Stimulated activated CD8-positive, alpha-beta memory T cell treated with anti-CD3 and anti-CD28 coated beads, Interleukin-4, amount 100 ng/mL, for 1 hour (primary cell): ENCODE measurements at places on chromosomes 5 and 9.

GRCh38 chr9:128168731-128169308, 8.8 kb downstream of the BBLN start:
- no peak for DNase-seq

- no peak for DNase-seq
Observed at GRCh38 chr9:90821697-90822096, 20.1 kb downstream of the SYK start.

GRCh38 chr9:134161647-134162046, 2.7 kb downstream of the RNU6ATAC start:
- DNase-seq: no peak

DNA sequence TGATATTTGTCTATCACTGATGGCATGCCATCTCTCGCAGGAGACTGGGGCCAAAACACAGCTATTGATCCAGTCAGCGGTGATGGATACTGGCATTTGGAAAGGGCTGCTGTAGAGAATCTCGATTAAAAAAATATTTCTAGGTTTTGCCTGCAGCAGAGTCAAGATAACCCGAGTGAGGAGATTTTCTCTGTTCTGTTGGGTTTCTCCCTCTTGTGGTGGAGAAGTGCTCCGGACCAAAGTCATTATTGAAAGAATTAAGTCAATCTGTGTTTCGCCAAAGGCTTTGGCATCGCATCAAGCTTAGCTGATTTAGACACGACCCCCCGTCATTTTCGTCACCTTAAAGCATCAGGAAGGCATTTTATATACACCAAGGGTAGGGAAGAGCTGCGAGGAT, 97.1 kb upstream of the IRX2 start:
- no peak for DNase-seq

DNA sequence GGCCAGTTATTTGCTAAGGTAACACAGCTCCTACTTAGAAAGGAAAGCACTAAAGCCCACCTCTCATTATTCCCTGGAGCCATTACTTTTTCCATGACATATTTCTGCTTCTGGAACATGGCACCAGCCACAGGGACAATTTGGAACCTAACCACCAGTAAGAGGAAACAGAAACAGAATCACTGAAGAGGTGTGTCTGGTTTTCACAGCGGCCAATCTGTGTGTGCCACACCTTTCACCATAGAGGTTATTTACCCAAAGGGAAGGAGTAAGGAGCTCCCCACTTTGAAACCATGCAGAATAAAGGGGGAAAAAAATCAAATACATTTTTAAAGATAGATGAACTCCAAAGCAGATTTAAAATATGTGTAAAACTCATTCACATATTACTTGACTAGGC, 21.1 kb downstream of the PRUNE2 start:
- DNase-seq: no peak

- DNase-seq: no peak
Observed at GRCh38 chr5:112630246-112631009, 107.3 kb upstream of the APC start.

GRCh38 chr9:113876151-113876992, at the start of gene ZNF618:
Gene ZNF618 (plus strand): TSS chr9:113876309. CDS start chr9:113876381, 72 bp downstream.
- DNase-seq: no peak

- DNase-seq: no peak
Observed at GRCh38 chr9:110842169-110842568, 173.6 kb downstream of the MUSK start.

- DNase-seq: no peak
Observed at GRCh38 chr9:8262625-8263622, 463.3 kb upstream of the DMAC1 start.

DNA sequence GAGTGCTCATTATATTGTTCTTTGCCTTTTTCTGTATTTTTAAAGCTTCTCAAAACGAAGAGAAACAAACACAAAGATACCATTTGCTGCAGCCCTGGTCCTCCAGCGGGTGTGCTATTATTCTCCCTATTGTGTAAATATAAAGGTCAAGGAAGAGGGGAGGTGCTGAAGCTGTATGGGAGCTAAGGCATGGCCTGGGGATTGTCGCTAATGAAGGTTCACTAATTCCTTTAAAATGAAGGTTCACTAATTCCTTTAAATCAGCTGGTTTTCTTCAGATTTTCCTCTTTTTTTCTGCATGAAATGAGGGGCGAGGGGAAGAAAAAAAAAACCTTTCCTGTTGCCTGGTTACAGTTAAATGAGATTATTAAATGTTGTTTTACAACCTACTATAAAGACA, 74.5 kb upstream of the MAP1B start:
- no peak for DNase-seq

GRCh38 chr5:160441311-160441781, 19.7 kb downstream of the PTTG1 start:
- no peak for DNase-seq

DNA sequence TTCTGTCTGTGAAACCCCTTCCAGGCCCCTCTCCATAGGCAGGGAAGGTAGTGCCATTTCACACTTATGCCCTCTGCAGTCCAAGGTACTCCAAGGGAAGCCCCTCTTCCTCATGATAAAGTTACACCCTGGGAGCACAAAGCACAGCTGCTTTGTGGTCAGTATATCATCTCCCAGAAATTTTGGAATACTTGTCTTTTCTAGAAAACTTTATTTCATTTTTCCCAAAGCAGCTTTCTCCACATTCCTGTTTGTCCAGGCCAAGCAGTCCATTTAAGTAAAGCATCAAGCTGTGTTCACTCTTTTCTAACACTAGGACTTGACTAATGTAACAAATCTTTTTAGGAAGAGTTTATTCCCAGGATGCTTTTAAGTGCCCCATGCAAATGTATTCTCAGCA, 371.8 kb upstream of the RGMB start:
- no peak for DNase-seq

DNA sequence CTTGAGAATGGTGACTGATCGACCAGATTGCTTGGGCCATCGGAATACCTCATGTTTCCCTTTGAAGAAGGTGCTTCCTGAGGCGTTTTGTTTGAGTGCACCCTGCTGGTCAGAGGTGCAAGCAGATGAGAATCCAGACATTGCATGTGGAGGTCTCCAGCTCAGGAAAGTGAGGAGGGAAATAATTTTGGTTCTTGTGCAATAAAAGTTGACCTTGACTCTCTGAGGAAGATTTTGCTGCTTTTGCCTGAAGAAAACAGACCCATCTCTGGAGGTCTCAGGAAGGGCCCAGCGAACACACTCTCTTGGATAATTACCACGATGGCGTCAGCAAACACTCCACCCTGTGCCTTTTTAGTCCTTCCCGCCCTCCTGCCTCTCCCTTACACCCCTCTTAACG, 69.7 kb downstream of the GRAMD2B start:
- no peak for DNase-seq

GRCh38 chr5:142357469-142358090, 32.8 kb upstream of the SPRY4 start:
- DNase-seq: no peak

- DNase-seq: no peak
Observed at GRCh38 chr5:101943784-101944183, 352.3 kb downstream of the SLCO4C1 start.

GRCh38 chr5:169126481-169127021, 174.4 kb downstream of the SLIT3 start:
- no peak for DNase-seq

- no peak for DNase-seq
Observed at GRCh38 chr5:19986031-19986619, 1.9 kb downstream of the CDH18 start.

DNA sequence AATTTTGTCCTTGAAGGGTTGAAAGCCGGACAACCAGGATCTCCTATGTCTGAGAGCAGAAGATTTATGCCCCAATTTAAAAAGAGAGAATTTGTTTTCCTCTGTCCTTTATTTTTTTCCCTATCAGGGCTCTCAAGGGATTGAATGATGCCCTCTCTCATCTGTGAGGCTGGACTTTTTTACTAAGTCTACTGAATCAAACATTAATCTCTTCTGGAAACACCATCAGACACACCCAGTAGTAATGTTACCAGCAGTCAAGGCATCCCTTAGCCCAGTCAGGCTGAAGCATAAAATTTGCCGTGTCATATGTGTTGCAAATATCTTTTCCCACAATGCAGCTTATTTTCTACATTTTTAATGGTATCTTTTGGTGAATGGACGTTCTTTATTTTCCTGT, 1497.9 kb downstream of the MAT2B start:
- DNase-seq: no peak

GRCh38 chr9:94812343-94812742, 85.8 kb downstream of the AOPEP start:
- no peak for DNase-seq

GRCh38 chr9:82777366-82777765, 285.6 kb downstream of the RASEF start:
- no peak for DNase-seq

DNA sequence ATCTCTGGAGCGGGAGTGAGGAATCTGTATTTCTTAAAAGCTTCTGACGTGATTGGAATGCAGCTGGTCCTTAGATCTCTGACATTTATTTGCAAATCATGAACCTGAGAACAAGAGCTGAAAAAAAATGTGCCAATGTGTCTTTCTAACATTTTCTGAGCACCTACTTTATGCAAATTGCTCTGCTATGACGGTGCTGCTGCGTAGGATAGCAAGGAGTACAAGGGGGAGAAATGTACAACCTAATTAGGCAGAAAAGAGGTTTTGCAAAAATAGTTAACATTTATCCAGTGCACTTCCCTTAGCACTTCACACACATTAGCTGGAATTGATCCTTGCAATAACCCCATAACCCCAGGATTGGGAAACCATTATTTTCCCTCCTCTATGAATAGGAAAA, 357.5 kb downstream of the TLE4 start:
- no peak for DNase-seq

- no peak for DNase-seq
Observed at GRCh38 chr9:89465001-89465451, 32.9 kb downstream of the SEMA4D start.

DNA sequence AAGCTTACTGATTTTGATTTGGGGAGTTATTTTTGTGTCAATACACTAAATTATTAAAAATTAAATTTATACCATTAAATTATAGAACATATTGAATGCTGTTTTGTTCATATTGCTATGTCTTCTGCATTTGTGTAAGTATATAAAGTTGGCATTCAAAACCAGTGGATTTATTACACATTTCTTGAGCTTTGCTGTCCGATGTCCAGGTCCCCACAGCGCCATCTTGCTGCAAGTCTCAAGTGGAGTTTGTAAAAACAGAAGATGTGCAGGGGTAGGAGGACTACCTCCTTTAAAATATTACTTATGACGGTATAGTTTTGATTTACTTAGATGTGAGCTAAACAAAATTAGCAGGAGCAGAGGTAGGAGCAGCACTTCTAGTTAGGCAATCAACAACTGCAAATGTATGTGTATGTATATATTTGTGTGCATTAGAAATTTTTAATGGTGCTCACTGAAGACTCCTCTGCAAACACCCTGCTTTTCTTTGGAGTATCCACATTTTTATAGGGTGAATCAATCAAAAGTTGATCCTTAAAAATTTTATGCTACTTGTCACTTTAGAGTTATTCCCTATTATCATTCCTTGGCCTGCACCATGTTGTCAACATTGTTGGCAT, 37.4 kb downstream of the CPEB4 start:
- no peak for DNase-seq

DNA sequence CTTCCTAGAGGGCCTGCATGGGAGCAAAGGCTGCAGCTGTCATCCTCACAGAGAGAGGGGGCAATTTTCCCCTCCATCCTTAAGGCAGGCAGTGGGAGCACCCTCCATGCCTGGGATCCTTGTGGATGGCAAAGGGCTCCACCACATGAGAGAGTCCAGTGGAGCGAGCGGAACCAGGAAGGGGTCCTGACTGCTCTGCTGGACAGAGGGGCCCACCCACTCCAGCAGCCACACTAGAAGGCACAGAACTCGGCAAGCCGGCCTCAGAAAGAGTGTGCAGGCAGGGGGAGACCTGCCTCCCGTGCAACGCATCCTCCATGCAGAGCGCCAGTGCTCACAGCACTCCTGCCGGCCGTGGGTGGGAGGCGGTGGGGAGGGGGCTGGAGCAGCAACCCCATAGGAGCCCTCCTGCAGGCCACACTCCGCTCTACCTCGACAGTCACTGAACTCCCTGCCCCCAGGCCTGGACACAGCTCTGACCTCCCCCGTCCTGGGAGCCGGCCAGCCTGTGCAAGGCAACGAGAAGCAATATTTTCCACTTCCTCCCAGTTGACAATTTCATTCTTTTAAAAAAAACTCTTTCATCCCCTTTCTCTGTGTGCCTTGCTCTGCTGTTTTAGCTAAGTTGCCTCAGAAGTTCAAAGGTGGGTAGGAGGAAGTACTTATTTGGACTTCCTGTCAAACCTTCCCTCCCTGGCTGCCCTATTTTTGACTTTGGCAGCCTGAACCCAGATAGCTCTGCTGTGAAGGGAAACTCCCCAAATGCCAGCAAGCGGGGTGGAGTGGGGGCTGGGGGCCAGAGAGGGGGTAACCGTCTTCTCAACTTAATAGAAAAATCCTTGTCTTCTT, 5.3 kb upstream of the LCP2 start:
- DNase-seq: peak; percentile 47

DNA sequence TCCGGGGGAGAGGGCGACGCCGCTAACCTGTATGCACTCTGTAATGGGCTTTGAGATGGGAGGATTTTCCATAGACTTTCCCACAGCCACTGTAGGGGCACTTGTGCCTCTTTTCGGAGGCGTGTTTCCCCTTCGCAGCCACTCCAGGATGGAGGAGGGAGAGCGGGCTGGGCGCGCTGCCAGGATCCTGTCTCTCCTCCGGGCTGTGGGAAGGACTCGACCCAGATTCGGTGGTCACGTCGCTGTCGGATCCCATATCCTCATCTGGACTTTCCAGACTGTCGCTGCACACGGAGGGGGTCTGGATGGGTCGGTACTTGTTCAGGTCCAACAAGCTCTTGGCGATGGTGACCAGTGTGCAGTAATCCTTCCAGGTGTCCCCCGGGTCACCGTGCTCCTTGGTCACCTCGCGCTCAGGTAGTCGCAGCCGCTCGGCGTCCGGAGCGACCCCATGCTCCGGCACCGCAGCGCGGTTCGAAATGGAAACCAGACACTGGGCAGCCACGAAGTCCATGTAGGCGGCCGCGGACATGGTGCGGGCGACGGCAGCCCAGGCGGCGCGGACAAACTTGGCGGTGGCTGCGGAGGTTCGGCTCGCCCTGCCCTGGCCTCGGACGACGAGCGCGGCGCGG, 1.5 kb downstream of the KLF9 start:
- no peak for DNase-seq

DNA sequence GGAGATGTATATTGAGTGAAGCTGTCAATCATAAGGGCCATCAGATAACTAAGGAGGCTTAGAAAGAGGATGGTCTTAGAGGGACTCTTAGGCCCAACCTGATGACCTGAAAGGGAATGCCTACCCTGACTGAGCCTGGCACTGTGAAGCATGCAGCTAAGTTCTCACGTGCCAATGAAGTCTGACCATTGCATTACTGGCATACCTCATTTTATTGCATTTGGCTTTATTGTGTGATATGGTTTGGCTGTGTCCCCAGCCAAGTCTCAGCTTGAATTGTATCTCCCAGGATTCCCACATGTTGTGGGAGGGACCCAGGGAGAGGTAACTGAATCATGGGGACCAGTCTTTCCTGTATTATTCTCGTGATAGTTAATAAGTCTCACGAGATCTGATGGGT, 421.6 kb upstream of the SGCD start:
- no peak for DNase-seq

DNA sequence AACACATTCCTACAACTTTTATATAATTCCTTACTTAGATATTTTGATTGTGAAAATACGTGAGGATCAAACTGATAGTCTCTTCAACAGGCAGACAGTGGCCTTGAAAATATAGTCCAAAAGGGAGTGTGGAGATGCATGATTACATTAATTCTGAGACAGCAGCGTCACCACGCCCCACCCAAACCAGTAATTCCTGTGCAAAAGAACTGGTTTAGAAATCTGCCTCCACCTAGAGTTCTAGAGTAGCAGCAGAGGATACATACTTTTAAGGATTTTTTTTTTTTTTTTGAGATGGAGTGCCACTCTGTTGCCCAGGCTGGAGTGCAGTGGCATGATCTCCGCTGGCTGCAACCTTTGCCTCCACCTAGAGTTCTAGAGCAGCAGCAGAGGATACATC, 1.6 kb upstream of the TUT7 start:
- DNase-seq: no peak
